ENCODE measurements at places on chromosomes 1 and 21.
A peak's percentile ranks its signal among the peaks of the same experiment; 100 is the strongest.

DNA sequence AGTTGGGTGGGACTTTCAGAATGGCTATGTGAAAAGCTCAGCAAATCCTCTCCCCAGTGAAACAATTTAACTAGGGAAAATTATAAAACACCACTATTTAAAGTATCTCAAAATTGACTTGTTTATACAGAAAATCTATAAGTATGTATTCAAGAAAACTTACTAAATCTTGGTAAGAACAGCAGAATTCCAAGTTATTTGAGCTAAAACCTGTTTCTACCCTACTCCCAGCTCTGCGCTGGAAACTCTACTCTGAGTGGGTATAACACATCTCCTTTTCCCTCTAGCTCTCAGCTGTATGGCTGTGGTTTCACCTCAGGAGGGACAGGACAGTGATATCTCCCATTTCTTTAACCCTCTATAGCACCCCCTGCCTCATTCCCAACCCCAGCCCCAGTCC lies 295.2 kb upstream of the POGK start:
- DNase-seq, result no peak

- DNase-seq, result no peak
Measured at GRCh38 chr1:109115685-109116084, 1.8 kb downstream of the ELAPOR1 start.

GRCh38 chr1:111570781-111571181 lies 48.8 kb upstream of the RAP1A start:
- peak; percentile 42 for DNase-seq

GRCh38 chr1:17119076-17119772 lies at the start of gene PADI2:
Gene PADI2 (minus strand): TSS chr1:17119451. CDS start chr1:17119371, 80 bp downstream.
- peak; percentile 31 for DNase-seq

DNA sequence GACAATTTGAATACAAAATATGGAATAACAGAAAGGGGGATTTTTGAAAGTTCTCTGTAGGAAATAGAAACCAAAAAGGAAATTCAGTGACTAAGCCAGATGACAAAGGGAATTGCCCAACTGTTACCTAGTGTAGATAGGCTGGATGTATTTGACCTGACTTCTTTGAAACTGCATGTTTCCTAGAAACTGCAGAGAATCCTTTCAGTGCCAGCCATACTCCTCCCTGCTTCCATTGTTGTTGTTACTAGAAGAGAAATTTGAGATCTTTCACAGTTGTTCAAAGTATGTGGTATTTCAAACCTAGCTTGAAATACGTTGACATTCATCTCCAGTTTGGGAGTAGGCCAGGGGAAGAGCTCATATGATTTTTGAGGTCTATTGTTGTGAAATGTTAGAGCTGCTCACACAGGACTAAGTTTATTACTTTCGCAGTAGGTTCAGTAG lies 1.8 kb upstream of the GBP5 start:
- peak; percentile 85 for DNase-seq

DNA sequence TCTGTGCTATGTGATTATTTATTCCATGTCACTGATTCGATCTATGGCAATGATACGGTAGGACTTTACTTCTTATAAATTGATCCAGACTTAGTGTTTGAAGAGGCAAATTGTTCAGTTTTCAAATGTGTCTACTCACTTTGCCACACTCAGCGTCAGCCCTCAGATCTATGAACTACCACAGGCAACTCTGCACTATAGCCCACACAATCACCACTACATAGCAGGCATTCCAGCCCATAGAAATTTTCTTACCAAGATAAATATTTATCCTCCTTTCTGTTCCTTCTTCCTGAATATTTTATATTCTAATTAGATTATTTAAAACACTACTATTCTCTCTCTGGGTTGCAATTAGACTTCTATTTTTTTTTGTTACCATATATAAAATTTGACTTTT lies 776.1 kb downstream of the BRINP3 start:
- DNase-seq, result no peak

DNA sequence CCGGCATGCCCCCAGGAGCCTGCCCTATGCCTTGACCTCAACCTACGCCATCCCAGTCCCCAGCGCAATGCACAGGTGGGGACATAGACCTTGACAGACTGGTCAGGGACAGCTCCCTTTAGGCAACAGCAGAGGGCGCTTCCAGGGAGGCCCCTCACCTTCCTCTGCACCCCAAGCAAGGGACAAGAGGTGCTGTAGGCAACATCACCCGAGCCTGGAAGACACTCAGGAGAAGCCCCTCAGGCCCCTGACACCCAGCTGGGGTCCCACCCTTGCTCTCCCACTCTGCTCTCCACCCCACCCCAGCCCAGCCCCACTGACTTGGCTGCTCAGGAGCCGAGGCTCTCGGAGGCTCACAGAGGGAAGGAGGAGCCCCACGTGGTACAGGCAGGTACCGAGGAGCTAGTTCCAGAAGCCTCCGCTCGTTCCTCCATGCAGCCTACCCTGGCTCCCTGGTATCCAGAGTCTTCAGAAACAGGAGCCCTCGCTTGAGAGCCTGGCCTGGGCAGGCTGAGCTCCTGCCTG lies 2.4 kb upstream of the WNT3A start:
- DNase-seq, result no peak

- no peak for DNase-seq
Measured at GRCh38 chr1:201610858-201611257, 71.9 kb downstream of the NAV1 start.

DNA sequence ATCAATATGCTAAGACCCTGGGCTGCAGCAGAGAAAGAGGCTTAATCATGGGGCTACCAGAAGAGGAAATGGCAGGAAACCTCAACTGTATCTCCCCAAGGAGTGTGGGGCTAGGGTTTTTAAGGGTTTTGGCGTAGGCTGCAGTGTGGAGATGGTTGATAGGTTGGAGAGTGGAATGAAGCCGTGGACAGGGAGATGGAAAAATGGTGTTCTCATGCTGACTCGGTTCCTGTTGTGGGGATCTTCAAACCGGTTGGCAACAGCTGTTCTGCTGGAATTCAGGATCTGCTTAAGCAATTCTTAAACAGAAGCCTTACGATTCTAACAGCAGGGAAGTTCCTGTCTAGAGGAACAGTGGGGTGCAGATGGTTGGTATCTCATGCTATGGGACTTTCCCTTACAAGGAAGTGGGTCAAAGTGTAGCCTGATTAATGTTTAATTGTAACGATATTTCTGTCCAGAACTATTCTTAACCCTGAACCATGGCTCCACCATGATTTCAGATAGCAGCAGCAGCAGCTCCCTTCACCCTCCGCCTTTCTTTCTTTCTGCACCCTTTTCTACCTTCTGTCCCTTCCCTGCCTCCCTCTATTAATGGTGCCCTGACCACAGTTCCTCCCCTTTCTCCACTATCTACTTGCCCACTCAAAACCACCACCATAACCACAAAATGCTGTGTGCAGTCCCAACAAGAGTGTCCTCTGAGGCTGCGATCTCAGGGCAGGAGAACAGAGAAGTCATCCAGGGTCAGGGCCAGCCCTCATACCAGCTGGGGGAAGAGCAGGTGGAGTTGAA lies 30.8 kb downstream of the RSPH1 start:
- DNase-seq, result no peak

GRCh38 chr1:7833035-7833434 lies 19.8 kb downstream of the UTS2 start:
- DNase-seq, result no peak

GRCh38 chr1:157181258-157181657 lies 43.1 kb upstream of the ETV3 start:
- no peak for DNase-seq

- DNase-seq, result no peak
Measured at GRCh38 chr21:15112858-15113257, 48.1 kb upstream of the NRIP1 start.
